ENCODE measurements at places on chromosomes 12 and 14.

- DNase-seq: no peak
These were observed 53.4 kb downstream of the PLBD1 start for GRCh38 chr12:14514154-14514842.

DNA sequence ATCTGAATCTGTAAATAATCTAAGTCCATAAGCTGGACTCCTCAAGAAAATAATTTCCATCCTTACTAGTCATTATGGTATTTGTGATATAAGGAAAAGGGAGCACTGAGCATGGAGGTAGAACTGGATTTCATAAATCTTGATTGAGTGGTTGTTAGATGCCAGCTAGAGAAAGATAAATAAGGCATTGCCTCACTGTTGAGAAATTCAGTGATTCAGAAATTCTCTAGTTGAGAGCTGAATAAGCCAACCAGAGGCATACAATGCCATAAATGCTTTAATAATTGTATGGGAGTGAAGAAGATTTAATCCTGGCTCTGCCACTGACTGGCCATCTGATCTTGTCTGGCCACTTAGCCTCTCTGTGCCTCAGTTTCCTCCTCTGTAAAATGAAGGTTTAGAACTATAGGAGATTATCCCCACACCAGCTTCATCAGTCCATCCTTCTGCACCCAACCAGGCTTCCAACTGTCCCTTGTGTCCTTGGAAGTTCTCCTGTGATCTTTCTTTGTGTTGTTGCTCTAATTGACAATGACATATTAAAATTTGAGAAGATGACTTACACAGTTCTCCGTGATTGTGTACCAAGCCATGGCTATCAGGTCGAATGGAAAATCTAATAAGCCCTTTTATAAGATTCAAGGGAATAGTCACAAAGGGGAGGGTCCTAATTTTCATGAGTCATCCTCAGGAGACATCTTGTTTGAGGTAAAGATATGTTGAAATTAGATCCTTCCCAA is 394.3 kb downstream of the EGLN3 start:
- DNase-seq: no peak

DNA sequence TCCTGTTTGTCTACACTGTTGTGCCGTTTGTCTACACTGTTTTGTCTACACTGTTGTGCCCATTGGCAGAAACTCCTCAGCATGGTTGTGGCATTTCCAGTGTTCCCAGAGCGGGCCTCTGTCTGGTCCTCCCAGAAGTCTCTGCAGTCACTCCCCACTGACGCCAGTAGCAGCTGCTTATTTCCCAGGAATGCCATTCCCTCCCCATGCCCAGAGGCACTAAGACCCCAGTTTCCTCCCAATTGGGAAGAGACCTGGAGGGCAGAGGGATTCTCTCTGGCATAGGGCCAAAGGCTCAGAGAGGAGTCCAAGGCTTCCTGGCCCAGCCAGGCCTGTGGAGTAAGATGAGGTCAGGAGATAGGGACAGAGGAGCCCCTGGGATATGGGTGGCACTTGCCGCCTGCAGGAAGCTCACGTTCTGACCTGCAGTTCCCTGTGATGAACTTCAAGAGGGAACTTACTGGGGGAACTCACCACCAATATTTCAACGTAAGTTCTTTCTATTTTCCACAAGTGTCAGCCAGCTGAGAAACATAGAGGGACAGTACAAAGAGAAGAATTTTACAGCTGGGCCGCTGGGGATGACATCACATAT is 69.1 kb downstream of the TNFAIP2 start:
- DNase-seq: no peak

DNA sequence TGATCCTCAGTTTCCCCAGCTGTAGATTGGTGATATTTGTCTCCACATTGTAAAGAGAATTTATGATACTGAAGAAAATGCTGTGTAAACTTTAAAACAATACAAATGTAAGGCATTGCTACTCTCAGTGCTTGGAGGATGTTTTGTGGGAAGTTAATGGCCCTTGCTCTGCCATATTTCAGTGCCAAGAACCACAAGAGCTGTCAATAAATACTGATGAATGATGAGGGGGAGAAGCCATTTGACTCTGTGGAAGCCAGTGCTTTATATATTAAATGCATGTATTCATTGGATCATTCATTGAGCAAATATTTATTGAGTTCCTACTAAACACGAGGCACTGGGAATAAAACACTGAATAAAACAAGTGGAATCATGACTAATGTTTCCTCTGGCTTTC is 30.8 kb downstream of the CACNA1C start:
- no peak for DNase-seq

All from activated naive CD4-positive, alpha-beta T cell treated with Interleukin-2 at 50 U/mL for 16 hours (primary cell).